Breast epithelium (tissue), 4 donors: ENCODE measurements at places on chromosomes 3 and 15. TPM values are rescaled to one million over a fixed set of nuclear protein-coding genes. Genes with fewer than 3 reads are reported as not detected.

Gene ARHGAP11A
- 2.0 TPM for total RNA-seq

Gene RAB6B
- 3.4 TPM for total RNA-seq

DNA sequence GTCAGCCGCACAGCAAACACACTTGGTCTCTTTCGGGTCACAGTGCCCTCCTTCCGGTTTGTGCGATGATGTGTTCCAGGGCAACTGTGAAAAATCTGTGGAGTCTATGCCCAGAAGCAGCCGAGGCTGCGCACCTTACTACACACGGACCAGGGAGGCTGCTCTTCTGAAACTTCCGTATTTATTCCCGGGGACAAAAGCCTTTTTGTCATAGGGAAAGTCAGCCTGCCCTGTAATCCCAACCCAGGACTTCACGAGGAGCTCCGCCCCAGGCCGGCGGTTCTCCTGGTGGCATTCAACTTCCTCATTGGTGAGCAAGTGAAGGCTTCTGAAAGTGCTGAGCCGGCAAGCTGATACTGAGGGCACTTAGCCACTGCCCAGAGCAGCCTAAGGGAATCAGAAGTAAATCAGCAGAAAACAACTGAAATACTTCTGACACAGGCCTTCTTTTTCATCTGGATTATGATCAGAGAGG is 126.5 kb downstream of the FMN1 start:
- DNase-seq = peak; percentile 90

DNA sequence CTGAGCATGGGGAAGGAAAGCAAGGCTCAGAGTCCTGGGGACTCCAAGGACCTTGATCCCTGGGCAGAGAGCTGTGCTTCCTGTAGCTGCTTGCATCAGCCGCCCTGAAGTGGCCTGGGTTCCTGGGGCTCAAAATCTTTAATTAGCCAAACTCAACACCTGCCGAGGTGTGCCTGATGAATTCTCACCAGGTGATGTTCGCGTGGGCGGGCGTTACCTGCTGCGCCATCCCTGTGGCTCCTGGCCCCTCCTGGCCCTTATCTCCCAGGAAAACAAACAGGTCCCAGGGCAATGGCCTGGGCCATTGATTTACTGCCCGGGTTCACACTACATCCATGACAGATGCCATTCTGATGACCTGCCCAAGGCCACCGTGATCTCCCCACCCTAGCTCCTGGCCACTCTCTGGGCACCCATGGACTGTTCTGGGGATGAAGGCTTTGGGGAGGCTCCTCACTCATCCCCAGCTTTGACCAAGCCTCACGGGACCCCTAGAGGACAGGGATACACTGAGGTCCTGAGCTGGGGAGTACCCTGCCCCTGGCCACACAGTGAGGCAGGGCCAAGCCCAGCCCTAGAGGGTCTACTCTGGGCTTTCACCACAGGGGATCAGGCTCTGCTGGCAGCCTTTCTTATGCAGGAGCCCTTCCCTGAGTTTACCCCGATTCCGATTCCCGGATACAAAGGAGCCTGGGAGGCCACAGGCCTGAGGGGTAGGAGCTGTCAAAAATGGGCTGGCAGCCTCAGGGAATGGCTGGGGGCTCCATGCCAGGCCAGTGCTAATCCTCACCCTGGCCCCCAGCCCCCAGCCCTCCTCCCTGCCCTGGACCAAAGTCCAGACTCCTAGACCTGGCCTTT is 5.7 kb downstream of the SLC38A3 start:
- DNase-seq = no peak

DNA sequence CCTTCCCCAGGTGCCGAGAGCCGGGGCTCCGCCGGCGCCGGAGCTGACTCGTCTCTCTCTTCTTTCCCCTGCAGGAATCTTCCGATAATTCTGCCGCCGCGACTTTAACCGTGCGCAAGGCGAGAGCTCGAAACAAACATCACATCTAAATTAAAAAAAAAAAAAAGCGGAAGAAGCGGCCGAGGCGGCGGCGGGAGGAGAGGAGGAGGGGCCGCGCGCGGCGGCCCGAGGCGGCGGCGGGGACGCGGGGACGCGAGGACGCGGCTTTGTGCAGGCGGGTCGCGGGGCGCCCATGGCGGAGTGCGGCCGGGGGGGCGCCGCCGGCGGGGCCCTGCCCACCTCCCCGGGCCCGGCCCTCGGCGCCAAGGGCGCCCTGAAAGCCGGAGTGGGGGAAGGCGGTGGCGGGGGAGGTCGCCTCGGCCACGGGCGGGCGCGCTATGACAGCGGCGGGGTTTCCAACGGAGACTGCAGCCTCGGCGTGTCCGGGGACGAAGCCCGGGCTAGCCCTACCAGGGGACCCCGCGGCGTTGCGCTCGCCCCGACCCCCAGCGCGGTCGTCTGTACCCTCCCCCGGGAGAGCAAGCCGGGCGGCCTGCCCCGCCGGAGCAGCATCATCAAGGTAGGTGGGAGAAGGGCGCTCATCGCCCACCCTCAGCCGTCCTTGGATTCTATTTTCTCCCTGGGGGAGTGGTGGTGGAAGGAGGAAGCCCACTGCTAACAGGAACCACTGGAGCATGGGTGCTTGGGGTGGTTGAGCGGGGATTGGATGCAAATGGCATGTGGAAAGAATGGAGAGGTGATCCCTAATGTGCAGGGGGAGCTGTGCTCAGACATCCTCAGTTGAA is at the start of gene PLCL2:
Gene PLCL2 (plus strand): TSS at position 208 of the 845 bp plus-strand sequence. CDS start 85 bp downstream, at position 293.
- DNase-seq = no peak

- DNase-seq = no peak
Observed at GRCh38 chr3:8001712-8002111, 499.9 kb upstream of the LMCD1 start.

DNA sequence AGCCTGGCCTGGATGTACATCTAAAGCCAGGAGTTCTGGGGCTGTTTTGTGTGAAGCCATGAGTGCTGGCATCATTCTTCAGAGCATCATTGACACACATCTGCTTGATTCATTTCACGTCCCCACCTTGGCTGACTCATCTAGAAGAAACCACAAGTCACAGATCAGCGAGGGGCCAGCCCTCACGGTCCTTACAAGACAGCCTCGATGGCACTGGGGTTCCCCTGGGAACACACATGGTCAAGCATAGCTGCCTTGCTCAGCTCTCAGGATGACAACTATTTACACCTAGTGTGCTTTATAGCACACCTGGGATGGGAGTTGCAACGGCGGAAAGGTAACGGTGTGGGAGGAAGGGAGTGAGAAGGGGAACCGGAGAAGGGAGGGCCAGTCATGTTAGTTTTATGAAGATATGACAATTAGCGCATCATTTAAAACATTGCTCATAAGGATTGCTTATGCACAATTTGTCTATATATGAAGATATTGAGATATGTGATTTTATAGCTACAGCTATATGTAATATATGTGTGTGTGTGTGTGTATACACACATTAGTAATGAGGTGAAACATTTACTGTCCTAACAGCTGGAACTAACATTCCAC is 227.1 kb downstream of the RPLP1 start:
- DNase-seq = no peak

- DNase-seq = peak; percentile 51
Observed at GRCh38 chr3:33277193-33277882, at the start of gene FBXL2. FBXL2 (plus strand) TSS chr3:33277442; CDS start chr3:33277513, 71 bp downstream.

DNA sequence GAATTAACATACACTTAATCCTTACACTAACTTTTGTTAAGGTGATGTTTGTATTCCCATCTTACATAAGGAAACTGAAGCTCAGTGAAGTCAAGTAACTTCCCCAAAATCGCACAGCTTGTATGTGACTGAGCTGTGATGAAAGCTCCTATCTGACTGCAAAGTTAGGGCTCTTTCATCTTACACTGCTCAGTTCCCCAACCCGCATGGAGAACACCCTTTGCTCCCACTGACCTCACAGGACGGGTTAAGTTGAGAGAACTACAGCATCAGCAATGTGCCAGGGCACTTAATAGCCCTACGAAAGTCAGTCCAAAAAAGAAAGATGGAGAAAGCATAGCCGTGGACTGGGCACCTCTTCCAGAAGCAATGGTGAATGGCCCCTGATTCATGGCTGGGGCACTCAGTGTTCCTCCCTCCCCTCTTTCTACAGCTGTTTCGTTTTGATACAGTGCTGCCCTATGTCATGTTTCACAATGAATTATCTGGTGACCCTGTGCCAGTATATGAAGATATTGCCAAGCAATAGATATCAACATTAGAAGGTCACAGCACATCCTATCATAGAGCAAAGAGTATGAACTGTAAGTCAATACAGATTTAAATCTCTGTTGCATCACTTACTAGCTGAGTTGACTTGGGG is 38.0 kb downstream of the CADPS start:
- DNase-seq = no peak

DNA sequence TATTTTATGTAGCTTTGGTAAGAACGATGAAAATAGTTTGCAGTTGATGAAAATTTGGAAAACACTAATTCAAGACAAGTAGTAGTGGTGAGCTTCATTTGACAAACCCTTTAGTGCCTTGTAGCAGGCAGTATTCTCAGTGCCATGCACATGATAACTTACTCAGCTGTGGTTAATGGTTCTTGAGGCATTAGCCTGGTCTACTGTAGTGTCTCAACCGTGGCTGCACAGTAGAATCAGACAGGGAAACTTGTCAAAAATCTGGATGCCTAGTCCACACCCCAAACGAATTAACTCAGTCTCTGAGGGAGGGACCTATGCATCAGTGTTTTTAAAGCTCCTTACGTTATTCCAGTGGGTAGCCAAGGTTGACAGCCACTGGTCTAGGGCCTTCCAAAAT is 45.4 kb downstream of the PSMD6 start:
- no peak for DNase-seq

GRCh38 chr3:116020989-116021388 is 397.7 kb downstream of the GAP43 start:
- DNase-seq = no peak

DNA sequence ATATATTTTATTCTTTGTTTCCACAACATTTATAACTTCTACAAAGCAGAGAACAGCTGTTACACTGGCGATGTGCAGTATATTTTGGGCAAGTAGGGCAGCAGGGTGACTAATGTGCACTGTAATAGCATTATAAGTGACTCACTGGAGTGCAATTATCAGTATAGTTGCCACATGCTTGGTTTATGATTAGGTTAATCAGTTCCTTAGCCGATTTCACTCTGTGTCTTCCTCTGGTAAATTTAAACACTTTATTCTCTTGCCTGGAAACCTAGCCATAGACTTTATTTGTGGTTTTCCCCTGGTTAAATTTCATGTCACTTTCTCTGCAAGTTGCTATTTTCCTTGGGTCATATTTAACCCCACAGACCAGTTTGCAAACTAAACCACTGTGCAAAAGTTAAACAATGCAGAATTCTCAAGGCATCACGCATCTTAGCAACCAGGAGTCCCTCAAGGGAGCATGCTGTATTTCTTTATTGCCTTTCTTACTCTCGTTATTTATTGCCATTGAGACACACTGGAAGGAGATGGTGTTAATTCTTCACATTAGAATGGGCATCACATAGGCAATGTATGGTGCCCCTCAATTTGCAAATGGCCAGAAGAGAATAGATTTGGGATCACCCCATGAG is 690.2 kb upstream of the DPPA4 start:
- no peak for DNase-seq

DNA sequence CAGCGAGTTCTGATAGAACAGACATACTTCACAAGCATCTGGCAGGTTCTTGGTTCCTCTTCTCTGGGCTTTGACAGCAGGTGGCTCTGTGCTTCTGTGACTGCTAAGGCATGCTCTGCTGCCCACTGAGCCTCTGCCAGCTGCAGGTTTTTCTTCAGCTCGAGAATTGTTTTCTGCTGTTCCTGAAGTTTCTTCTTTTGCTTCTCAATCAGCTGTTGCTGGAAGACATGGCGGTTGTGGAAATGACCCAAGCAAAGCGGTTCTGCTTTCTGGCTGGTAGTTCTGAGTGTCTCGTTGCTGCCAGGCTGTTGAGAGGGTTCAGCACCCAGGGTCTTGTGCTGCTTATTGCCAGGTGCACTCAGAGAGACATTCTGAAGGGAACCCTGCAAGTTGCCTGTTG is 50.8 kb downstream of the CCDC191 start:
- no peak for DNase-seq

DNA sequence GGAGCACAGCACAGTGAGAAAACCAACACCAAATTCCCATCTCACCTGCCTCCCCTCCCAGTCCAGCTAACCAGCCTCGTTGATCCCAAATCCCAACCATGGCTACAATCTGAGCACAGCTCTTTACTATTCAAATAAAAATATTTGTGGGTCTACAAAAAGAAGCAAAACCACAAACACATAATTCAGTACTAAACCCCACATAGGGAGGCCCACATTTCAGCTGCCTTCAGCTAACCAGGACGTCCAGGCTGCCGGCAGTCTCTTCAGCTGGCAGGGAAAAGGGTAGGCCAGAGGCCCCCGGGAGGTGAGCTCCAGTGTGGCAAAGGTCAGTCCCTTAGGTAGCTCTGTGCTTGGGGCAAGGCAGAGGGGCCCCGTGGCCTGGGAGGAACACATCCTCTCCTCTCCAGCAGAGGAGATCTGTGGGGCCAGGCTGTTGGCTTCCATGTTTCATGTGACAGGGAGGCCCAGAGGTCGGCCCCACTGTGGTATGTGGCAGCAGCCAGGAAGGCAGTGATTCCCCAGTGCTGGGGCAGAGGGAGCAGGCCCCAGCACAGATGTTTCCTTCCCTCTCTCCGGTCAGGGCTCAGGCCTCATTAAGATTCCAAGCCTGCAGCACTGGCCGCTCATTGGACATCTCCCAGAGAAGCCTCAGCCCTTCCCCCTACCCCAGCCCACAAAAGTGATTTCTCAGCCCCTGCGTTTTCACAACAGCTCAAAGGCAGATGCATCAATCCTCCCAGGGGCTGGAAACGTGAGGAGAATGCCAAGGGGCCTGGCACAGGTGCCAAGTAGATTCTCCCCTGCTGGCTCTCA is 381.4 kb downstream of the NTRK3 start:
- DNase-seq = no peak

DNA sequence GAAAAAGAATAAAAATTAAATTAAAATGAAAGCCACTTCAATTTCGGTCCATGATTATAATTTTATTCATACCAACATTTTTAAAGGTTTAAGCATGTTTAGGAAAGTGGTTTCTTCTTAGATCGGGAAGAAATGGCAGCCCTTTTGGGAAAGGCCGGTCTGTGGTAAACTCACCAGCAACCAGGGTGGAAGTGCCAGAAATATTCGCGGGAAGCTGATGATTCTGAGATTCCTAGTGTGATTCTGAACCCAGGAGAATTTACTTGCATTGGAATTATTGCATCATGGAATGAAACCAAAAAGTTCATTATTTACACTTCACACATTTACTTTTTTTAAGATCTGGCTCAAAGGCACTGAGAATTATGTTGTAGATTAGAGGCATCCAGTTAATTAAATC is 97.2 kb upstream of the CCNL1 start:
- DNase-seq = no peak
